ENCODE measurements at places on chromosomes 11 and 22. TPM values are rescaled to one million over a fixed set of nuclear protein-coding genes. Genes with fewer than 3 reads are reported as not detected.

Gene HTR3B
- not detected for total RNA-seq

Gene PRODH
- 1.0 TPM for total RNA-seq

Gene VSIG2
- not detected for total RNA-seq

Gene NOX4
- total RNA-seq: 37.7 TPM

Gene MYOD1
- total RNA-seq: not detected

Gene PRR5
- total RNA-seq: 27.8 TPM

Gene PNPLA5
- total RNA-seq: not detected

Gene C11orf42
- not detected for total RNA-seq

Gene RTN4R
- total RNA-seq: 2.7 TPM

Gene SLCO2B1
- total RNA-seq: 0.97 TPM

Gene THAP7
- 19.7 TPM for total RNA-seq

Gene OR5T1
- total RNA-seq: not detected

Gene TPST2
- 99.2 TPM for total RNA-seq

Gene HIPK3
- total RNA-seq: 34.9 TPM

Gene DEFB131B
- total RNA-seq: not detected

Gene UBQLNL
- total RNA-seq: 0.53 TPM

Gene PATE4
- not detected for total RNA-seq

Gene PPARA
- total RNA-seq: 17.4 TPM

Gene PANX2
- 1.7 TPM for total RNA-seq

Gene SYCE3
- total RNA-seq: 2.6 TPM

All from glomerular endothelial cell (primary cell).